ENCODE measurements at places on chromosomes 16 and 17. TPM values are rescaled to one million over a fixed set of nuclear protein-coding genes. Genes with fewer than 3 reads are reported as not detected.

PRSS33 gene
- not detected for total RNA-seq

MEAK7 gene
- 19.6 TPM for total RNA-seq

C17orf78 gene
- total RNA-seq: not detected

TMEM92 gene
- total RNA-seq: 12.2 TPM

KRTAP3-1 gene
- total RNA-seq: not detected

ZP2 gene
- not detected for total RNA-seq

DHRS7C gene
- not detected for total RNA-seq

GUCY2D gene
- 0.48 TPM for total RNA-seq

EVPL gene
- total RNA-seq: 0.99 TPM

MARVELD3 gene
- total RNA-seq: 34.8 TPM

TSNAXIP1 gene
- 0.37 TPM for total RNA-seq

MT1A gene
- total RNA-seq: not detected

C16orf92 gene
- total RNA-seq: not detected

SCIMP gene
- not detected for total RNA-seq

TM4SF5 gene
- not detected for total RNA-seq

CDYL2 gene
- 5.3 TPM for total RNA-seq

TEKT1 gene
- not detected for total RNA-seq

TEX19 gene
- 0.38 TPM for total RNA-seq

ATP2A1 gene
- total RNA-seq: 3.0 TPM

DLX4 gene
- total RNA-seq: 0.88 TPM

RHBDL3 gene
- total RNA-seq: 11.8 TPM

ZNF385C gene
- total RNA-seq: 3.9 TPM

EFCAB13 gene
- total RNA-seq: 2.0 TPM

CIBAR2 gene
- not detected for total RNA-seq

CMTR2 gene
- total RNA-seq: 12.8 TPM

KRT15 gene
- total RNA-seq: 0.13 TPM

Data from H1 (cell line).